CD4-positive, alpha-beta T cell treated with Interleukin-4 for 4 hours (primary cell): ENCODE measurements at places on chromosomes 4 and X.

DNA sequence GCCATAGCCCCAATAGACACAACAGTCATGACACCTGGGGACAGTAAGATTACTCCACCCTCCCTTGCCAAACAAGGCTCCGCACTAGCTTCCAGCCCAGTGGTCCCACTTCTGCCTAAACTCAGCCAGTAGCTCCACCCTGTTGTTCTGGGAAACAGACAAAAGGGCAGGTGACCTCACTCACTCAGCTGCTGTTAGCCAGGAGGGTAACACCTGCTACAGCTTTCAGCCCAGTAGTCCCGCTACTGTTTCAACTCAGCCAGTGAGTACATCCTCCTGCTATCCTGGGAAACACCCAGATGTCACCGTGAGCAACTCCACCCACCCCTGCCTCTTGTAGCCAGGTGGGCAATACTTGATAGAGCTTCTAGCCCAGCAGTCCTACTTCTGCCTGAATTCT, 162.7 kb upstream of the CPXCR1 start:
- DNase-seq = no peak

DNA sequence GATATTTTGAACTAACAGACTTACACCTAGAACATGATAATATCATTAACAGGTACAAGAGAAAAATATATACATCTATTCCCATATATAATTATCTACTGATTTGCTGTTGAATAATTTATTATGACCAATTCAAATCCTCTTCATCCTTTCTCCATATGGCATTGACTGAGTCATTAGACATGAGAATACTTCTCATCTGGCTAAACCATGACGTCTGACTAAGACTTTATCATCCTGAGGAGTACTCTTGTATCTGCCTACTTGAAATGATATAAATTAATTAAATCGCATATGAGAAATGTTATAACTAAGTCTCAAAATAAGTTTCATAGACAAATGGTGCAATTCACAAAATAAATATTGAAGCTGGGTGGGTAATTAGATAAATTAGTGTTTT, 67.4 kb downstream of the EMCN start:
- DNase-seq = no peak

DNA sequence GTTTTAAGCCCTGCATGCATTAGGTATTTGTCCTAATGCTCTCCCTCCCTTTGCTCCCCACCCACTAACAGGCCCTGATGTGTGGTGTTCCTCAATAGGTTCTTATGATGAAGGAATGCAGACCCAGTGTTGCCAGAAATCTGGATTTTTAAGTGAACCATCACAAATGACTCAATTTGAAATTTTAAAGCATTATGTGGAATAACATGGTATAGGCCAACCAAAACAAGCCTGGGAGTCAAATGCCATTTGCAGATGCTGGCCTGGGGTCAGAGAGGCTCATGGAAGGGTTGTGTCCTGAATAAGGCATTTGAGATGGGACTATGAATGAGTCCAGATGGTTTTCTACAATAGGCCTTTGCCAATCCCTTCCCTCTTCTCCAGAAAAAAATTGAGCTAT, 179.6 kb downstream of the SHROOM3 start:
- DNase-seq = no peak

DNA sequence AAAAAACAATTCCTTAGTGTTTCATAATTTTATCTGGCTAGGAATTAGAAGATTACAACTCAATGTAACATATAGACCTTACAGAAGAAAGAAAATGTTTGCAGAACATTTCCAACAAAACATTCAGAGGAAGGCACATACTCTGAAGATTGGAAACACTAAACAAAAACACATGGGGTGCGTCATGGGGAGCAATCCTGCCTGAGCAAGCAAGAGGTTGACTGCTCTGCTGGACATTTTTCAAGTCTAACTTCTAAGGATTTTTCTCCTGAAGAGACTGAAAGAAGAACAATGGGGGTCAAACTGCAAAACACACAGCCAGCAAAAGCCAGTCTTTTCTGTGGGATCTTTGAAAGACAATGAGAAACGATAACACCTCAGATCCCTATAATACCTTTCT, 182.8 kb downstream of the GUCY2F start:
- DNase-seq = no peak

- no peak for DNase-seq
These were observed 126.1 kb downstream of the ASB9 start for GRCh38 chrX:15143825-15144121.

DNA sequence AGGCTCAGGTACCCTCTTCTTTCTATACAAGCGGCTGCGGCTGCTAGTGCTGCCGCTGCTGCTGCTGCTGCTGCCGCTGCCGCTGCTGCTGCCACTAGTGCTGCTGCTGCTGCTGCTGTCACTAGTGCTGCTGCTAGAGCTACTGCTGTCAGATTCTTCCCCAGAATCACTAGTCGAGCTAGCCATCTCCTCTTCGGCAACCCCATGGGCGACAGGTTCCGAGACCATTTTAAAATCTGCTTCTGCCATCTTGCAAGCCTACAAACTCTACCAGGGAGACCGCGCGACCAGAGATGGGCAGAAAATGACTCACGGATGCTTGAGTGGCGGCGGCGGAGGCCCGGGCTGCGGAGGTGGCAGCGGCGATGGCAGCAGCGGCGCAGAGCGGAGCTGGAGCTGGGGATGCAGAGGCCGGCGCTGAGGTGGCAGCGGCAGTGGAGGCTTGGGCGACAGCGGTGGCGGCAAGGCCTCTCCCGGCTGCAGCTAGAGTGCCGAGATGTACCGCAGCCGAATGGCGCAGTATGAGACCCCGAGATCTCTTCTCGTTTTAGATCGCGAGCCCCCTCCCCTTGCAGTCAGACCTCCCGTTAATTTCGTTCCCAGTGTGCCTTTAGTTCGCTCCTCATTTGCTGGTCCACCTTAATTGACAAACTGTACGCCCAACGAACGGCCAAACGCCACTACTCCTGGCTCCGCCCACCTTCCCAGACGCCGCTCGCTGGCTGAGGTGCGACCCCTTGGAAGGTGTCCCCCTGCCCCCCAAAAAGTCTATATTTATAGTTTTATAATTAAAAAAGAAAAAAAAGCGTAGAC, at the start of gene NAP1L3:
Gene NAP1L3, minus strand, starts transcription at position 523 of the 813 bp plus-strand sequence. Its CDS starts 274 bp downstream, at position 249.
- peak; percentile 72 for DNase-seq

- DNase-seq = no peak
These were observed 397.9 kb downstream of the FAM47B start for GRCh38 chrX:35340465-35340864.
